NCI-H1436 treated with DMSO at 0.1 percent for 48 hours (cell line): ENCODE measurements at places on chromosomes 5 and 9.

GRCh38 chr5:14399054-14399692 lies 182.4 kb upstream of the OTULINL start:
- no peak for DNase-seq

DNA sequence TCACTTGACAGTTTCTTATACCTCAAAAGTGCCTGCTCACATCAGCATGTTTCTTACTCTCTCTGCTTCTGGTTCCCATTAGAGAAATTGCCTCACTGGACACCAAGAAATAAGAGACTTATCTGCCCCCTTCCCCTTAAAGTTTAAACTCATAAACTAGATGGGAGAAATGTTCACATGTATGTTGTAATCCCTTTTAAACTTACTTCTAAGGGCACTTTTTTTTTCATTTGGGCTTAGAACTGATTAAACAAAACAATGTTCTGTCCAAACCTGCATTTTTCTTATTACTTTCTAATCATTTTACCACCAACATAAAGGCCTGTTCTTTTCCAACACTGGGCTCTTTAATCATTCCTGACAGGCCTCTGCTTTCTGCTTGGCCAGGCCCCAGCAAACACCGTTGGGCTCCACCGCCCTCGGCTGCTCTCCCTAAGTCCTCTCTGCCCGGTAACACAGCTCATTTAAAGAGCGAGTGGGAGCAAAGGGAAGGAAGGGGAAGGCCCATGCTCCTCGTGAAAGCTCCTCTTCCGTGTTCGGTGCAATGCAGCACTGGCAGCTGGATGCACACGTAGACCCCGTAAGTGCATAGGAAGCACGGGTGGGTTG lies 53.4 kb downstream of the ROR2 start:
- DNase-seq: no peak

GRCh38 chr5:132772291-132773070 lies 4.6 kb downstream of the SEPTIN8 start:
- DNase-seq: no peak

- no peak for DNase-seq
These were observed 26.5 kb downstream of the OXCT1 start for GRCh38 chr5:41843456-41844370.

GRCh38 chr5:124180299-124180874 lies 566.1 kb downstream of the ZNF608 start:
- no peak for DNase-seq

DNA sequence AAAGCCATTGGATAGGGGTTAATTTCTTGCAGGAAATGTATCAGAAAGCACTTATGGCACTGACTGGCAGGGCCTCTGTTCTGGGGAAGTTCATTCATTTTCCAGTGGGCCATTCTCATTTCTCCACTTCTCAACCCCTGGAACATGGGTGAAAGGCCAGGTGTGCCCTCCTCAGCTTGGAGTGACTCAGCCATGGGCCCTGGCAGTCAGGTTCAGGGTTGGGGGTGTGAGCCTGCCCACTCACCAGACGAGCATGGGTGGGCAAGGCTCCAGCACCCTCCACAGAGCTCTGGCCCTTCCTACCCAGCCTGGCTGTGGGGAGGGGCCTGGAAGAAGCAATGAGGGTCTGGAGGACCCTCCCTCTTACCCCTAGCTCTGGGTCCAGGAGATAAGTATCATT lies 174.4 kb downstream of the HSPA4 start:
- DNase-seq: no peak

- no peak for DNase-seq
These were observed 46.9 kb downstream of the CLINT1 start for GRCh38 chr5:157812086-157812485.

- no peak for DNase-seq
These were observed 61.9 kb upstream of the ELL2 start for GRCh38 chr5:96023518-96023917.

GRCh38 chr5:66324357-66324756 lies 180.3 kb downstream of the SREK1 start:
- DNase-seq: no peak

GRCh38 chr9:94668928-94669729 lies 29.8 kb upstream of the FBP1 start:
- peak; percentile 25 for DNase-seq

- no peak for DNase-seq
These were observed 3.0 kb upstream of the UBE2R2 start for GRCh38 chr9:33813712-33814641.

- no peak for DNase-seq
These were observed 275.2 kb upstream of the DMAC1 start for GRCh38 chr9:8074713-8075286.

DNA sequence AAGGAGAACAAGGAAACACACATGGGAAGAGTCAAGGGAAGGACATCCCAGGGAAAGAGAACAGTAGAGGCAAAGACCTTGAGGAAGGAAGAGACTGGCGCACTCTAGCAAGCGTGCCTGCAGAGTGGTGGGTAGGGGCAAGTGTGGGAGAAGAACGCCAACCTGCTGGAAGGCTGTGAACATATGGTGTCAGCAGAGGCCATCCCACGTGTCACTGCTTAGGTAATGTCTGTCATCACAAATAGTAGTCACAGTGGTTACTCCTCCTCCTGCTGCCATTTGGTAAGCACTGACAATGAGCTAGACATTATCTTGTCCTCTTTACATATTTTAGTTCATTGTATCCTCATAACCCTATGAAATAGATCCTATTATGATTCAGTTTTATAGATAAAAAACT lies 206.4 kb upstream of the TRIM32 start:
- DNase-seq: no peak

DNA sequence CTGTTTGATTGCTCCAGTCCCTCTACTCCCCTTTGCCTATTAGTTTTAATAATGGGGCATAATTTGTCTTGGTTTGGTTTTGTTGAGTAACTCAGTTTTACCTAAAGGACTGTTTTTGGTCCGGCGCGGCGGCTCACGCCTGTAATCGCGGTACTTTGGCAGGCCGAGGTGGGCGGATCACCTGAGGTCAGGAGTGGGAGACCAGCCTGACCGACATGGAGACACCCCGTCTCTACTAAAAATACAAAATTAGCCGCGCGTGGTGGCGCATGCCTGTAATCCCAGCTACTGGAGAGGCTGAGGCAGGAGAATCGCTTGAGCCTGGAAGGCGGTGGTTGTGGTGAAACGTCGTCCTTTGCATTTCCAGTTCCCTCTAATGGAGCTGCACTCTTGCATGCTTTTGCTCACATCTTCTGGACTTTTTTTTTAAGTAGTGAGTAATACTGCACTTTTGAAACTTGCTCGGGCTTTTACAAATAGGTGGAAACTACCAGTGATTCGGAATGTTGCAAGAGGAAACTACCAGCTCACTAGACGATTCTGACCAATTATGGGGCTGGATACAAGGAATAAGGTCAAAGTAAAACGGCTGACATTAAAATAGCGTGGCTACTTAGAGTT lies 721 bp upstream of the MAML1 start:
- no peak for DNase-seq

- no peak for DNase-seq
These were observed 148.5 kb downstream of the KIAA0825 start for GRCh38 chr5:94469894-94470329.

- DNase-seq: no peak
These were observed 63.1 kb downstream of the HSPA4 start for GRCh38 chr5:133114933-133115310.

DNA sequence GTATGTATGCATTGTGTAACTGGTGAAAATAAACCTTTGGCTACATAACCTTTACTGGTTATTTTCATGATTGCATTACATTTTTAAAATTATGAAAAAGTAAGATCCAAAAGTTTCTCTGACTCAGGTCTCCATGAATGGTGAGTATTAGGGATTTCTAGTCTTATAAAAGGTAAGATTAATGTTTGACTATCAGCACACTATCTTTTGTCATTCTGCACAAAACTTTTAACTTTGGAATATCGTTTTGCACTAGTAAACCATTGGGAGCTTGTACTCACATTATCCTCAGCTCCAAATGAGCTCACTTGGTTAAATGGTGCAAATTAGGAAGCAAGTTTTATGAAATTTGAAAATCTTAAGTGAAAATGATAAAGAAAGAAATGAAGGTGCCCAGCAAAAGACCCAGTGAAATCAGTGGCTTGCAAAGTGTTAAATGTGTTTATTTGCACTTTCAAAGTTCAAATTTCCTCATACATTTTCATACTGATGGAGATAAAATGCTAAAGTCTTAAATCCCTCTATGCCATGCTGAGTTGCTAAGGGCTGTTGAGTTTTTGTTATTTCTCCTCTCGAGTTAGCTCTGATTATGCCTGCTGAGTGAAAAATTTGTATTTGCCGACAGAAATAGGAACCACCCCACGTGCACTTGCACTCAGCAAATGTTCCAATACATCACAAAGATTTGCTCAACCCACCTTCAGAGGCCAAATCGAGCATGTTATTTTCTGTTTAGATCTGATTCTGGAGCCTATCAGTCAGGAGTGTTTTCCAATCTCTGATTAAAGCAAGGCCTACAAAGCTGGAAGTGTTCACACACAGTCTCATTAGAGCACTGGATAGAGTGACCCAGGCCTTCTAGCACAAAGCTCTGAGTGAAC lies 885.7 kb downstream of the NR2F1-AS1 start:
- DNase-seq: no peak

- no peak for DNase-seq
These were observed 13.0 kb downstream of the RGS3 start for GRCh38 chr9:113476511-113476916.

DNA sequence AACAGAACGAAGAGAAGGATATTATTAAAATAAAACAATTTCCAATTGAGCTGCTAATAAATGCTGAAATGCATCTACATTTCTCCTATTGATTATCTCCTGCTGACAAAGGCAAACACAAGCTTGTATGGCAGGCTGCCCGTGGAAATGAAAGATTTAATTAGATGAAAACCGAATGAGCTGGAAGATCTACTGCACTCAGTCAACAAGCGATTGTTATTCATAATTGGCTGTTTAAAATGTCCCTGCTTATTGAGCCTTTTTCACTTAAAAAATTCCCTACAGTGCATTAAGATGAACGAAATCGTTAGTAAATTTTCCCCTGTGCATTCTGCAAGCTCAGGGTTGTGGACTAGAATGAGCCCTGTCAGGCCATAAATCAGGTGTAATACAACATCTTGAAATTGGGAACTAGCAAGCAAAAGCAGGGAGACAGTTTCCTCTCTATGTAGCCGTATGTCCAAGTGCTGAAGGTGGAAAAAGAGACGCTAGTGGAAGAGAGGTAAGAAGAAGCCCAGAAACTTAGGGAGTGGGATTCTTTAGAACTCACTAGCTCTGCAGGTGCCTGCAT lies 28.5 kb upstream of the KIF4B start:
- DNase-seq: peak; percentile 65

- no peak for DNase-seq
These were observed 110.3 kb downstream of the SLC12A2 start for GRCh38 chr5:128193665-128194390.

- no peak for DNase-seq
These were observed 38.9 kb downstream of the EXD3 start for GRCh38 chr9:137383784-137384756.

DNA sequence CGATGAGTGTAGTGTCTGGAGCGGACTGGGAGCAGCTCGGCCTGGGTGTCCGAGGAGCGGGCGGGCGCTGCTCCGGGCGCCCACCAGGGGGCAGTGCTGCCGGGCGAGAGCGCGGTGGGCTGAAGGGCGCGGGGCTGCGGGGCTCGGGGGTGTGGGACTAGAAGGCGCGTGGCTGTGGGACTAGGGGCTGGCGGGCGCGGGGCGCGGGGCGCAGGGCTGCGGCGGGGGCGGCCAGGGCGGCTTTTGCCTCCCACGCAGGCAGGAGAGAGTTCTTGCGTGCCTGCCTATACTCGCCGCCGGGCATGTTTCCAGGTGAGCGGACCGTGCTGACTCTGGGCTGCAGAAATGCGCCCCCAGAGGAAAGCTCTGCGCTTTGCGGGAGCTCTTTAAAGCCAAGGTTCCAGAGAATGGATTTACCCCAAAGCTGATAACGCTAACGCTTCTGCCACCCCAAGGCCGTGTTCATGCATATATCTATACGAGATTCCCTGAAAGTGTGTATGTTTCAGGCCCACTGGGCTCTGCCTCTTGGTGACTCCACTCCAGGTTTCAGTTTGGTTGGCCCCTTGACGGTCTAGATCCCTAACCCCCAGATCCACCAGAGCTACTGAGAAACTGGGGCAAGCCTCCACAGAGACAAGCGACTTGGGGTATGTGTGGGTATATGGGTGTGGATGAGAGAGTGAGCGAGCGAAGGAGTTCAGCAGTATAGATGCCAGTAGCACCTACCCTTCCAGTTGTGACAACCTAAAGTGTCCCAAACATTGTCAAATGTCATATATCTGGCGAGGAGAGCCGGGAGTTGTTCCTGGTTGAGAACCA lies 56.2 kb downstream of the ACER2 start:
- no peak for DNase-seq

DNA sequence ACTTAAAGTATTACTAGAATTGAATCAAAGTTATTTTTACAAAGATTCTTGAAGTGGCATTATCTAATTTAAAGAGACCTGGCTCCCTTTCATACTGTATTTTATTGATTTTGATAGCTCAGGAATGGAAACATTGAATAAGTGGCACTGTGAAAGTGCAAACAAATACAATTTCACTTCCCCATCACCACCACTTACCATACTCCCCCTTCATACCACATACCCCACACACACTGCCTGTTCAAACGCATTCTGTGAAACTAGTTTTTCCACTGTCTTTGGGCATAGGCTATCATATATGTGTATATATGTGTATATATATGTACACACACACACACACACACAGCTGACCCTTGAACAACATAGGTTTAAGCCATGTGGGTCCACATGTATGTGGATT lies 62.1 kb upstream of the ATG10 start:
- DNase-seq: no peak

GRCh38 chr5:72379936-72380335 lies 59.8 kb downstream of the PTCD2 start:
- DNase-seq: no peak

GRCh38 chr5:18380729-18381362 lies 746.6 kb downstream of the TAF11L14 start:
- DNase-seq: no peak

- DNase-seq: no peak
These were observed 2.6 kb upstream of the ATG10 start for GRCh38 chr5:81969226-81969625.

- DNase-seq: no peak
These were observed 69.0 kb downstream of the MTAP start for GRCh38 chr9:21871256-21871975.

DNA sequence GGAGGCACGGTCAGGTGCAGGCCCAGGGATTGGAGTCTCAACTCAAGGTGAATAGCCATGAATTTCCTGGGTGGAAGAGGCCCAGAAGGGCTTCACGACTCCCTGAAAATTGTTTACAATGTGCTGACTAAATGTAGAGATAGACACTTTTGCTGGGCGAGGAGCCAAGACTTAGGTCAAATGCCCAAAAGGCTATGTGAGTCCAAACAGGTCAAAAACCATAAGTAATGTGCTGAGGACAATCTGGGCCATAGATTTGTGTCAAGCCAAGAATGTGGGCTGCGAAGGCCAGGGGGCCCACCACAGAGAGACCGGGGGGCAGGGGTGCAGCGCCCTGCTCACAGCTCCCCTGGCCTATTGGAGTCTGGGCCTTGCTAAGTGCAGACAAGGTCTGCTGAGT lies 197.8 kb downstream of the HSPA4 start:
- no peak for DNase-seq

- peak; percentile 14 for DNase-seq
These were observed 389.7 kb downstream of the TAF11L14 start for GRCh38 chr5:18023986-18024385.
